Activated T-helper 1 cell treated with anti-CD3 and anti-CD28 coated beads, Interleukin-12 subunit alpha, Interleukin-12 subunit beta, Interleukin-2, Interleukin-4 antibody, amounts not matched to agents 30 ng/mL and 10 ng/mL and 1 ng/mL, durations not matched to agents 14 hours and 24 hours and 36 hours (primary cell): ENCODE measurements at places on chromosomes 16 and 17. TPM values are rescaled to one million over a fixed set of nuclear protein-coding genes. Genes with fewer than 3 reads are reported as not detected.
A peak's percentile ranks its signal among the peaks of the same experiment; 100 is the strongest.

- H3K36me3 ChIP-seq, result no peaks in the 10 kb centered on the region
- H3K27ac ChIP-seq, result no peak overlapping the region
- no peaks in the 10 kb centered on the region for H3K4me1 ChIP-seq
- no peak overlapping the region for H3K4me3 ChIP-seq
Measured at GRCh38 chr16:80176114-80176513, 364.7 kb upstream of the DYNLRB2 start.

DNA sequence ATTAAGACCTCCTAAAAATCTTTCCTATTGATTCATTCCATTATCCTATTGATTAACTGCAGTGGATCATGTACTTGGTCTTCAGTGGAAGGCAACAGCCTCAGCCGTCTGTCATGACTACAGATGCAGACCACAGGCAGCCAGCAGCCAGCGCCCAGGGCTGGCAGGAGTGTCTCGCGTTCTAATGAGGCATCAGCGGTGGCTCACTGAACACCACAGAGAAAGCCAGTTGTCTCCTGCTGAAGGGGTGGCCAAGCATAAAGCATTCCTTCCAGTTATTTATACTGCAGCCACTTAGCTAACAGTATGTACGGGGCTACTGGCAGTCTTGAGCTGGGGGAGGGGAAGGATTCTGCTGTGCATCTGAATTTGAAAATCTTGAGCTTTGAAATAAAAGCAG lies 214.3 kb downstream of the IRX3 start:
- no peak overlapping the region for H3K27ac ChIP-seq
- no peaks in the 10 kb centered on the region for H3K27me3 ChIP-seq
- H3K4me1 ChIP-seq, result no peaks in the 10 kb centered on the region
- H3K4me3 ChIP-seq, result no peak overlapping the region
- DNase-seq, result no peak

GRCh38 chr16:19518388-19518787 lies 3.5 kb downstream of the GDE1 start:
- peaks cover 24% of the 10 kb centered on the region for H3K36me3 ChIP-seq
- peaks cover 60% of the 10 kb centered on the region for H3K4me1 ChIP-seq
- no peak for DNase-seq
- H3K27me3 ChIP-seq, result no peaks in the 10 kb centered on the region

- H3K4me1 ChIP-seq, result no peaks in the 10 kb centered on the region
- H3K27ac ChIP-seq, result no peak overlapping the region
- DNase-seq, result no peak
- H3K36me3 ChIP-seq, result peaks cover 23% of the 10 kb centered on the region
- no peak overlapping the region for H3K4me3 ChIP-seq
Measured at GRCh38 chr17:18099516-18099915, 9.0 kb upstream of the MYO15A start.

GRCh38 chr17:61414141-61414935 lies 14.7 kb downstream of the TBX2 start:
- peaks cover 7% of the 10 kb centered on the region for H3K4me1 ChIP-seq
- no peaks in the 10 kb centered on the region for H3K36me3 ChIP-seq
- H3K27ac ChIP-seq, result no peak overlapping the region
- DNase-seq, result no peak
- H3K4me3 ChIP-seq, result no peak overlapping the region
- H3K27me3 ChIP-seq, result peaks cover 38% of the 10 kb centered on the region

DNA sequence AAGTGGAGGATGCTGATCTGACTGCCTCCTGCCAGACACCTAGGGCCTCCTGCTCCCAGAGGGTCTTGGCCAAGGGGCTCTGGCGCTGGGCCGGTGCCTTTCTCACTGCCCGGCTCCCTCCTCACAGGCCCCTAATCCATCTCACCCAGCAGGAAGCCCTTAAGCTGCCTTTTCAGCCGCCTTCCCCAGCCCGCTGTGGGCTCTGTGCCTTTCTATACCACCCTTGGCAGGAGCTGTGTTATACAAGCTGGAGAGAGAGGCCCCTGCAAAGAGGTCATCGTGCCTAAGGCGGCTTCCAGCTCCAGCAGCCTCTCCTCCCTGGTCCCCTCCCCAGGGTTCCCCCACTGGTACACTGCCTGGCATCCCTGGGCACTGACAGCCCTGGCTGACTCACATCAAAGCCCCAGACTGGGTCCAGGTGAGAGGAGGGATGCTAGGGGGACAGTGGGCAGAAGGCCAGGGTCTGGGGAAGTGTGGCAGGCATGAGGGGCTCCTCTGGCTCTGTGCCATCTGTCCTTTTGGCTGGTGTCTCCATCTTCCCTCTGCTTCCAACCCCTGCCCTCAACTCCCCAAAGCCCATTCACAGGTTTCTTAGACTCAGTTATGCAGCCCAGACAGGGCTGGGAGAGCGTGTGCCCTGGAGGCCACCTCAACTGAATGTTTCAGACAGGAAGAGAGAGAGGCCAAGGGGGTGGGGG lies 15.3 kb upstream of the FZD2 start:
- DNase-seq, result no peak
- no peaks in the 10 kb centered on the region for H3K4me1 ChIP-seq
- H3K4me3 ChIP-seq, result no peak overlapping the region

DNA sequence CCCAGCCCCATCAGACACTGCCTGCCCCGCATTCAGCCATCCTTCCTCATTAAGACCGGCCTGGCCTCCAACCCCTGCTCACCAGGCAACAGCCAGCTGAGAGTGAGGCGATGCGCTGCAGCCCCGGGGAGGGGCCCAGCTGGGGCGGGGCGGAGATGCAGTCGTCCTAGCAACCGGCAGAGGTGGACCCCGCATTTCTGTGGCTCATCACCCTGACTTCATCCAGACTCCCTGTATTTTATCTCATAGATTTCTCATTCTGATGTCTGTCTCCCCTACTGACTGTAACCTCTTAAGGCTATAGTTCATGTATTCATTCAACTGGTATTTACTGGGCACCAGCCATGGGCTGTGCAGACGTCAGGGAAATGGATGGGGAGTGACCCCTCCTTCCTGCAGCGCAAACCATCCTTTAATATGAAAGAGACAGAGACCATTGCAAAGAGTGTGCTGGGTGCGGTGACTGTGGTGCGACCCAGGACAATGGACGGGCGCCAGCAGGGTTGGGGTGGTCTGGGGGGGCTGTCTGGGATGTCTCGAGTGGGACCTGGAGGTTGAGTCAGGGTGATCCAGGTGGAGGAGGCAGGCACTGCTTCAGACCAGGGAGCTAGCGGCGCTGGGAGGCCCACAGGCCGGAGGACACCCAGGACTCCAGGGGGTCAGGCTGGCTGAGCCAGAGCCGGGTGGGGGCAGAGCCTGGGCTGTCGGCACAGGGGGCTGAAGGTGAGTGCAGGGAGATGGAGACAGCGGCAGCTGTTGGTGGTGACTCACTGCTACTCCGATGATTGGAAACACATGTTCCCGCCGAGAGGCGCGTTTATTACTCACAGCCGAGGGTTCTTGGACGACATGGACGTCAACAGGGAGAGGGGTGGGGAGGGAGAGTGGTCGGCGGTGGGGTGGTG lies 10.5 kb upstream of the TIMP2 start:
- peaks cover 4% of the 10 kb centered on the region for H3K4me1 ChIP-seq
- no peak overlapping the region for H3K27ac ChIP-seq
- peaks cover 3% of the 10 kb centered on the region for H3K27me3 ChIP-seq
- no peak for DNase-seq

GRCh38 chr17:30337393-30337999 lies 3.6 kb upstream of the TMIGD1 start:
- H3K27ac ChIP-seq, result no peak overlapping the region
- no peak overlapping the region for H3K4me3 ChIP-seq
- DNase-seq, result no peak
- H3K36me3 ChIP-seq, result peaks cover 2% of the 10 kb centered on the region

GRCh38 chr17:17917394-17917793 lies 54.8 kb downstream of the TOM1L2 start:
- no peak for DNase-seq
- H3K4me3 ChIP-seq, result no peak overlapping the region
- H3K27ac ChIP-seq, result no peak overlapping the region
- peaks cover 16% of the 10 kb centered on the region for H3K4me1 ChIP-seq
- H3K36me3 ChIP-seq, result no peaks in the 10 kb centered on the region

DNA sequence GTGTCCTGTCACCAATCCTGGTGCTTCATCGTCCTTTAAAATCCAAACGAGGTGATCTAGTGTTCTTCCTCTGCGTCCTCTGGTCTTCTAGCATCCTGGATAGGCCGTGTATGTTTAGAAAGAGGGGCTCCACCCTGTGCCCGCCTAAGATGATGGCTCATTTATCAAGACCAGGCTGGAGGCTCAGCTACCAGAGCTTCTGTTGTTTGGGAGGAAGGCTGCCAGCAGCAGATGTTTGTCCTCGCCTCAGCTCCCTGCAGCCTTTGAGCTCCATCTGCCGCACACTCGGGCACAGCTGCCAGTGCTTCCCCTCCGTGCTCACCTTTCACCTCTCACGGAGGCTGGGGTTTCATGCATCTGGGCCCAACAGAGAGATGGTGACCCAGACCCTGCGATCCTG lies 954.7 kb upstream of the RBFOX1 start:
- no peaks in the 10 kb centered on the region for H3K36me3 ChIP-seq
- DNase-seq, result no peak
- no peak overlapping the region for H3K4me3 ChIP-seq
- no peaks in the 10 kb centered on the region for H3K4me1 ChIP-seq

- H3K4me1 ChIP-seq, result no peaks in the 10 kb centered on the region
- DNase-seq, result no peak
- H3K36me3 ChIP-seq, result no peaks in the 10 kb centered on the region
- H3K27me3 ChIP-seq, result no peaks in the 10 kb centered on the region
Measured at GRCh38 chr16:78228704-78229103, 129.2 kb downstream of the WWOX start.

- H3K4me3 ChIP-seq, result no peak overlapping the region
- H3K4me1 ChIP-seq, result no peaks in the 10 kb centered on the region
- H3K27me3 ChIP-seq, result no peaks in the 10 kb centered on the region
- DNase-seq, result no peak
- H3K27ac ChIP-seq, result no peak overlapping the region
- peaks cover 8% of the 10 kb centered on the region for H3K36me3 ChIP-seq
Measured at GRCh38 chr17:75496005-75496404, 19.3 kb downstream of the CASKIN2 start.

GRCh38 chr17:40331743-40332641 lies 23.0 kb downstream of the RARA start:
- H3K27me3 ChIP-seq, result no peaks in the 10 kb centered on the region
- H3K4me1 ChIP-seq, result peaks cover 80% of the 10 kb centered on the region
- H3K36me3 ChIP-seq, result peaks cover 22% of the 10 kb centered on the region
- H3K27ac ChIP-seq, result peak overlapping the region; percentile 79
- H3K4me3 ChIP-seq, result peak overlapping the region; percentile 50

The PLCD3 gene
- total RNA-seq, result 2.4 and 4.3 TPM in 2 replicates

The KRTAP16-1 gene
- not detected in 2 replicates for total RNA-seq

The P3H4 gene
- 4.1 and 5.0 TPM in 2 replicates for total RNA-seq

The TBC1D26 gene
- total RNA-seq, result 0.05 TPM in 1 of 2 replicates, not detected in the other

The KRT33A gene
- not detected in 2 replicates for total RNA-seq

The TTLL6 gene
- not detected in 2 replicates for total RNA-seq

The GP2 gene
- total RNA-seq, result not detected in 2 replicates

The NUDT7 gene
- total RNA-seq, result 4.3 and 5.6 TPM in 2 replicates

The CACNG3 gene
- not detected in 2 replicates for total RNA-seq
